ENCODE measurements at places on chromosomes 12 and 14. TPM values are rescaled to one million over a fixed set of nuclear protein-coding genes. Genes with fewer than 3 reads are reported as not detected.
A peak's percentile ranks its signal among the peaks of the same experiment; 100 is the strongest.

The RHEBL1 gene
- not detected for total RNA-seq

The NPAS3 gene
- total RNA-seq: 2.0 TPM

The CD163 gene
- 26.6 TPM for total RNA-seq

The HOXC6 gene
- total RNA-seq: 0.48 TPM

GRCh38 chr12:96368233-96368632, 32.0 kb downstream of the CDK17 start:
- no peaks in the 10 kb centered on the region for H3K27me3 ChIP-seq
- H3K4me1 ChIP-seq: peaks cover 28% of the 10 kb centered on the region
- DNase-seq: no peak
- H3K4me3 ChIP-seq: no peak overlapping the region
- no peaks in the 10 kb centered on the region for H3K36me3 ChIP-seq

DNA sequence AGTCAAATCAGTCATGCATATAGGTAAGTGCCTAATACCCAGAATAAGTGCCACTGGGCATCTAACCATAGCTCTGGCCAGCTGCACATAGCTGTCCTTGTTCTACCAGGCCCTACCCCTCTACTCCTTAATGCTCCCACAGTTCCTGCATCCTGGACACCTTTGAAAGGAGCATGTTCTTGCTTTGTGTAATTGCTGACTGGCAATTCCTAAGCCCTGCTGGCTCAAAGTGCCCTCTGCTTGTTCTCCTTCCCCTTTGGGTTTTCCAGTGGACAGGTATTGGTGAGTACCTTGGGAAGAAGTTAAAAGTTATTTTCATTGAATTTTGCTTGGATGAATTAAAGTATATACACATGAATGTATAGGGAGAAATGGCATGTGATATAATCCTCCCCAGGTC, 516.4 kb downstream of the ETNK1 start:
- H3K27ac ChIP-seq: no peak overlapping the region
- no peaks in the 10 kb centered on the region for H3K4me1 ChIP-seq
- no peak overlapping the region for H3K4me3 ChIP-seq
- no peaks in the 10 kb centered on the region for H3K27me3 ChIP-seq
- H3K36me3 ChIP-seq: no peaks in the 10 kb centered on the region
- no peak for DNase-seq

- H3K27ac ChIP-seq: no peak overlapping the region
- no peak overlapping the region for H3K4me3 ChIP-seq
- no peaks in the 10 kb centered on the region for H3K27me3 ChIP-seq
- DNase-seq: no peak
- no peaks in the 10 kb centered on the region for H3K36me3 ChIP-seq
Measured at GRCh38 chr14:68741477-68741791, 51.4 kb downstream of the ZFP36L1 start.

DNA sequence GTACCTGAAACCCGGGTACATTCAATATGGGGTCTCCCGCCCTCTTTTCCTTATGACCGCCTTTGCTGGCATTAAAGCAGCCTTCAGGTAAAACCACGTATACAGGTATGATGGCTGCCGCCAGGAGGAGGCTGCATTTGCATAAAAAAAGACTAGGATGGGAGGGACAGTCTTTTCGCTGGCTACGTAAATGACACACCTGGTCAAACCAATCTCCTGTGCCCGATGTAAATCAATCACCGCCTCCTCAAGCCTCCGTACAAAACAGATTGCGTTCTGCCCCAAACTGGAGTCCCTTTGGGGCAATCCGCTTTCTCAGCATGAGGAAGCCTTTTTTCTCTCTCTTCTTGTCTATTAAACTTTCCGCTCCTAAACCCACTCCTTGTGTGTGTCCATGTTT, 8.1 kb upstream of the ALDH1L2 start:
- H3K36me3 ChIP-seq: no peaks in the 10 kb centered on the region
- no peak overlapping the region for H3K27ac ChIP-seq
- H3K27me3 ChIP-seq: peaks cover 6% of the 10 kb centered on the region
- peak; percentile 16 for DNase-seq

DNA sequence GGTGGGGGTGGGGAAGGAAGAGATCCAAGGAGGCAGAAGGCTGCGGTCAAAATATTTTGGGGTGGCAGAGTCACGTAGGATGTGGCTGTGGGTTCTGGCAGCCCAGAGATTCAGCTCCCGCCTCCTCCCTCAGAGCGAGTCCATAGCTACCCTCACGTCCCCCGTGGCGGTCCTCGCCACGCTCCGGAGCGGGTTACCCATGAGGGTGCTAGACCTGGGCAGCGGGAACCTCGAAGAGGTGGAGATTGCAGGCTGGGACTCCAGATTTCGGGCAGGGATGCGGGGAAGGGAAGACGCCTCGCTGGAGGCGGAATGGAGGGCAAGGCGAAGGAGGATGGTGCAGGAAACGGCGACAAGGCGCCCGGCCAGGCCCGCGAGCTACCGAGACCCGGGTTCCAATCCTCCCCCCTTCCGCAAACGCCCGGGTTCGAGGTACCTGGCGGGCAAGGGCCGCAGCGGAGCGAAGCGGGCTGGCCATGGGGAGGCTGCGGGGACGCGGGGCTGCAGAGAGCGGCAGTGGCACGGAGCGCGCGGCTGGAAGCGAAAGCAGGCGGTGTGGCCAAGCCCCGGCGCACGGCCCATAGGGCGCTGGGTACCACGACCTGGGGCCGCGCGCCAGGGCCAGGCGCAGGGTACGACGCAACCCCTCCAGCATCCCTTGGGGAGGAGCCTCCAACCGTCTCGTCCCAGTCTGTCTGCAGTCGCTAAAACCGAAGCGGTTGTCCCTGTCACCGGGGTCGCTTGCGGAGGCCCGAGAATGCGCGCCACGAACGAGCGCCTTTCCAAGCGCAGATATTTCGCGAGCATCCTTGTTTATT, 46.2 kb downstream of the BCAT1 start:
- H3K4me3 ChIP-seq: peak overlapping the region; percentile 20
- H3K27ac ChIP-seq: peak overlapping the region; percentile 57
- peaks cover 32% of the 10 kb centered on the region for H3K27me3 ChIP-seq
- no peaks in the 10 kb centered on the region for H3K4me1 ChIP-seq

DNA sequence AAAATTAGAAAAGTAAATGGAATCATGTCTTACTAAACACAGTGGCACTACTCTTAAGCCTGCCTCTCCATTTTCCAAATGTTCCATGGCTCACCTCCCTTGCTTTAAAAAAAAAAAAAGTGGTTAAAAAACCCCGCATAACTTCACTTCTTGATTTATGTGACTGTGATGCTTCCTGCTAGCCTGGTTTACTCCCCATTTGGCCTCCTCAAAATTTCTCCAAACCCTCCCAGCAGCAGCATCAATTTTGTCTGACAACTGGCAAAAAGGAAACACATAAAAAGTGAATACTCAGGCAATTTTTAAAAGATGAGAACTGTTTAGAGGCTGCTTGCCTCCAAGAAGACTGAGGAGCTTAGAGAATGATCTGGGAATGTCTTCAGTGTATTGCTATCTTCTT, 17.8 kb upstream of the EGLN3 start:
- H3K36me3 ChIP-seq: no peaks in the 10 kb centered on the region
- H3K4me1 ChIP-seq: no peaks in the 10 kb centered on the region
- H3K27me3 ChIP-seq: no peaks in the 10 kb centered on the region
- DNase-seq: no peak
- H3K27ac ChIP-seq: no peak overlapping the region
- H3K4me3 ChIP-seq: no peak overlapping the region

All from transverse colon (tissue), 4 donors.